ENCODE measurements at places on chromosomes 6 and 20. TPM values are rescaled to one million over a fixed set of nuclear protein-coding genes. Genes with fewer than 3 reads are reported as not detected.

DNA sequence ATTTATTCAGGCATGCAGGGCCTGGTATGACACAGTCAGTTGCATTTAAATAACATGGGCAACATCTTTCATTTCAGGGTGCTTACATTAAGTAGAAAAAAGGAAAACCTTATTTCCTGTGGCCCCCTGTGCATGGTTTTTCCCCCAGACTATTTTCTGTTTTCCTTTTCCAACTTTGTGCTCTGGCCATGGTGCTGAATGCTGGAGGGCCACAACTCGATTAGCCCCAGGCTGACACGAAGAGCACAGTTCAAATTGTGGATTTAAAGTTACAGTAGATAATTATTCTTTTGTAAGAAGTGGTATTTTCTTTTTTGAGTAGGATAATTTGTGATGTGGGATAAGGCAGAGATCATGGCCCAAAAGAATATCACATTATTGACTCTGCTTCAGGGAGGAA is 332.0 kb downstream of the HAO1 start:
- DNase-seq: no peak
- no peaks in the 10 kb centered on the region for H3K4me1 ChIP-seq
- no peak overlapping the region for H3K4me3 ChIP-seq
- H3K27me3 ChIP-seq: no peaks in the 10 kb centered on the region
- no peak overlapping the region for H3K27ac ChIP-seq

SLC17A3 gene
- total RNA-seq: 0.75 TPM

DNA sequence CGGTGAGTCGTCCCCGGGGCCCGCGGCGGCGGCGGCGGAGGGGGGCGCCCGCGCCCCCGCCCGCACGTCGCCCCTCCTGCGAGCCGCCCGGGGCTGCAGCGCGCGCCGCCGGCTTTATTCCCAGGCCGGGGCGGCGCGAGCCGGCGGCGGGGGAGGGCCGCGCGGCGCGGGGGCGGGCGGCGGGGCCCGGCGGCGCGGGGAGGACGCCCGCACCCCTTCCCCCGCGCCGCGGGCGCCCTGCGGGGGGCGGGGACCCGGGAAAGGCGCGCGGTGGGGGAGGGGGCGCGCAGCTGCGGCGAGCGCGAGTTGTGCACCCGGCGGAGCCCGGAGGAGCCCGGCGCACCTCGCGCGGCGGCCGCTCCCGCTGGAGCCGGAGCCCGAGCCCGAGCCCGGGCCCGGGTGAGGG is 646 bp downstream of the HMGA1 start:
- DNase-seq: peak; percentile 42

- peaks cover 24% of the 10 kb centered on the region for H3K4me1 ChIP-seq
- H3K4me3 ChIP-seq: no peak overlapping the region
- DNase-seq: no peak
- peaks cover 18% of the 10 kb centered on the region for H3K27me3 ChIP-seq
- no peaks in the 10 kb centered on the region for H3K36me3 ChIP-seq
- H3K27ac ChIP-seq: no peak overlapping the region
These were observed 1.1 kb upstream of the TGM2 start for GRCh38 chr20:38165966-38166702.

HNF4A gene
- total RNA-seq: not detected

GRCh38 chr6:134875367-134875766 is 74.5 kb downstream of the ALDH8A1 start:
- peaks cover 6% of the 10 kb centered on the region for H3K36me3 ChIP-seq
- no peaks in the 10 kb centered on the region for H3K27me3 ChIP-seq
- no peak overlapping the region for H3K27ac ChIP-seq
- no peak overlapping the region for H3K4me3 ChIP-seq

RAMACL gene
- total RNA-seq: 0.32 TPM

CTAGE9 gene
- not detected for total RNA-seq
